Activated CD4-positive, alpha-beta T cell treated with anti-CD3 and anti-CD28 coated beads for 1 hour (primary cell): ENCODE measurements at places on chromosomes 2 and 18.

DNA sequence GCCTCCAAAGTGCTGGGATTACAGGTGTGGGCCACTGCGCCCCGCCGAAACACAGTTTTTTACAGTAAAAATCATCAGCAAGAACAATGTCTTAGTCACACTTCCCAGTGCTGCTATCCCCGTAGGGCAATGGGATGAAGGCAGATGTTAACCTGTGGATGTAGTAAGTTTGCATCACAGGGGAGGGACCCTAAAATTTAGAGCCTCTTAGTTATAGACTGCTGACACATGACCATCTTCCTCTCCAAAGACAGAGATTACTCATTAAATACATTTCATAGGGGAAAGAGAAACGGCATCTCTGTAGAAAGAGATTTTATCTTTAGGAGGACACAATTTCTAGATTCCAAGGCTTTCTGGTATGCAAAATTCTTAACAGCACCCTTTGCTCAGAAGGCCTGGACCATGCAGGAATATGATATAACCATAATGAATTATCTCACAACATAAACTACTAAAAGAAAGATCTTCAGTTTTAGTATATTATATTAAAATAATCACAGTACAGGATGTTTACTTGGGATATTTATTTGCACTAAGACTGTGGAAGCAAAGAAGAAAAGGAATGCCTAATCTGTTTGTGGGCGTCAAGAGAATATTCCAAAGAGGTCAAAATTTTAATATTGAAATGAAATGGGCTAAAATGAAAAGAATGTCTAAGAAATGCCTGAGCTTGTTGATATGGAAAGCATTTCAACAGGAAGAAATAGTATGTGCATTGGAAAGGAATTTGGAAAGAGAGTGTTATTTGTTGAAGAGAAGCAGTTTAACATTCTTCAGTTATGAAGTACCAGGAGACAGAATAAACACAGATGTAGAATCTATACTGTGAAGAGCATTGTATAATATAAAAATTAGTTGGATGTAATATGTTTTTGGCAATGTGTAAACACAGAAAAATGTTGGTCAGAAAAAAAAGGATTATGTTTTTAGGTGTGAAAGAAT lies 1228.3 kb upstream of the CHAC2 start:
- DNase-seq: no peak

DNA sequence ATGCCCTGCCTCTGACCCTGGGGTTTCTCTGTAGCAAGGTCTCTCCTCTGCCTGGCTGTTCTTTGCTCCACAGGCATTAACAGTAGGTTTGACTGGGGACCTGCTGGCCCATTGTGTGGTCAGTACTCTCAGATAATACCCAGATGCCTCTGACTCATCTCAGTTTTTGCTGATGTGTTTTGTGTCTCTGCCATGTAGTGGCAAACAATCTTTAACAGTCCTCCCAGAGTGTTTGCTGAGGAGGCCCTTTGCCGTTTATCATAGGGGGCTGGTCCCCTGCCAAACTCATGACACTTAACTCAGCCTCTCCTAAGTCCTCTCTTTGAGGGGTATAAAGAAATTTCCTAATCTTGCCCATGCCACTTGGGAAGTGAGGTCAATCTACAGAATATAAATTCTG lies 793.7 kb upstream of the FANCL start:
- DNase-seq: no peak

DNA sequence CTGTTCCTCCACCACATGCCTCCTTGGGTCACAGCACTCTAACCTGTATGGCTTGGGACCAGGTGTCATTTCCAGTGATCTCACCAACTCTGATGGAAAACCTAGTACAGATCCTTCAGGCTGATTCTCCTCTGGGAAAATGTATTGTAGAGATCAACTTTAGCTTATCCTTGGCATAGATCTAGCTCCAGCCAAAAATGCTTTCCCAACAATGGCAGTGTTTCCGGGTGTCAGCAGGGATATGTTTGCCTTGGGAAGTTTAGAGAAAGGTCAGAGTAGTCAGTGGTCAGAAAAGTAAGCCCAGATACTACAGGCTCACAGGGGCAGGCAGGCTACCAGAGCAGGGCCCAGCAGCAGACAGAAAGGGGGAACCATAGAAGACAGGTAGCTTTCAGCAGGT lies 73.6 kb downstream of the CD8B2 start:
- DNase-seq: no peak

- no peak for DNase-seq
Observed at GRCh38 chr18:44996261-44996660, 315.6 kb downstream of the SETBP1 start.

- no peak for DNase-seq
Observed at GRCh38 chr2:171482877-171483276, 39.4 kb upstream of the CYBRD1 start.

- DNase-seq: no peak
Observed at GRCh38 chr2:52658598-52658997, 1109.0 kb upstream of the CHAC2 start.

- DNase-seq: no peak
Observed at GRCh38 chr18:52715991-52716390, 376.0 kb downstream of the DCC start.

DNA sequence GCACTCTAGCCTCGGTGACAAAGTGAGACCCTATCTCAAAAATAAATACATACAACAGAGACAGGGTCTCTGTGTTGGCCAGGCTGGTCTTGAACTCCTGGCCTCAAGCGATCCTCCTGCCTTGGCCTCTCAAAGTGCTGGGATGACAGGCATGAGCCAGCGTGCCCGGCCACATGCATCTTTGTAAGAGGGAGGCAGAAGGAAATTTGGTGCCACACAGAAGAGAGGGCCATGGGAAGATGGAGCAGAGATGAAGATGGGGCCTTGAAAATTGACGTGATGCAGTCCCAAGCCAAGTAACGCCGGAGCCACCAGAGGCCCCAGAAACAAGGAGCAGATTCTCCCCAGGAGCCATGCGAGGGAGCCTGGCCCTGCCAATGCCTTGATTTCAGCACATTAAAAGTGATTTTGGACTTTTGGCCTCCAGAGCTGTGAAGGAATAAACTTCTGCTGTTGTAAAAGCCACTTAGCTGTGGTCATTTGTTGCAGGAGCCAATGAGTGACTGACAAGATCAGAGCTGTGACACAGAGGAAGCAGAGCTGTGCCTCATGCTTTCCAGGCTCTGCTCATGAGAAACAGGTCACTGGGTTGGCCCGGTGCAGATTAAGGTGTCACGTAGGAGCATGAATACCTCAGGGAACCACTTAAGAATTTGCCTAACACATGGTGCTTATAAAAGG lies 2.7 kb upstream of the SLC66A2 start:
- no peak for DNase-seq

DNA sequence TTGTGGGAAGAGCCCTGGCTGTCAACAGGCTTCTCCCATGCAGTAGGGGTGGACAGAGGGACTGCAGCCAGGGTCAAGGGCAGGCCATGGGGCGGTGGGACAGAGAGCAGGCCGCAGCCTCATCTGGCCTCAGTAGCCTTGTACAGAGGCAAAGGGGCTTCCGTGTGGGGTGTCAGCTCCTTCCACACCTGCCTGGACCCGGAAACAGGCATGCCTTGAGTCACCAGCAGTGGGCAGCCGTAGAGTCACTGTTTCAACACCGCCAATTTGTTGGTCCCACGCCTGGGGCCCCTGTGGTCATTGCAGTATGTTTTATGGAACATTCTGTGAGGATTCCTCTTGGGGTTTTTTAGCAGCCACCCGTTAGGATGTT lies 173.0 kb downstream of the SMAD7 start:
- DNase-seq: no peak

DNA sequence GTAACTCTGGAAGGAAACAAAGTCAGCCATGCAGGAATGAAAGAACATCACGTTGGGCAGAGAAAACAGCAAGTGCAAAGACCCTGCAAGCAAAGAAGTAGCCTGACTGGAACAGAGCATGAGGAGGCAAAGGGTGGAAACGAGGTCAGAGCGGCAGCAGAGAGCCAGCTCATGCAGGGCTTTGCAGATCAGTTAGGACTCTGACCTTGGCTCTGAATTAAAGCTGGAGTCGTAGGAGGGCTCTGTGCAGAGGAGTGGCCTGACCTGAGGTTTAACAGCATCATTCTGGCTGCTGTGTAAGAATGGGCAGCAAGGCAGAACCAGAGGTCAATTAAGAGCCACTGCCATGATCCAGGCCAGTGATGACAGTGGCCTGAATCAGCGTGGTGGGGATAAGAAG lies 220.7 kb downstream of the PRKCE start:
- no peak for DNase-seq
